ENCODE measurements at places on chromosomes 11 and 22.

DNA sequence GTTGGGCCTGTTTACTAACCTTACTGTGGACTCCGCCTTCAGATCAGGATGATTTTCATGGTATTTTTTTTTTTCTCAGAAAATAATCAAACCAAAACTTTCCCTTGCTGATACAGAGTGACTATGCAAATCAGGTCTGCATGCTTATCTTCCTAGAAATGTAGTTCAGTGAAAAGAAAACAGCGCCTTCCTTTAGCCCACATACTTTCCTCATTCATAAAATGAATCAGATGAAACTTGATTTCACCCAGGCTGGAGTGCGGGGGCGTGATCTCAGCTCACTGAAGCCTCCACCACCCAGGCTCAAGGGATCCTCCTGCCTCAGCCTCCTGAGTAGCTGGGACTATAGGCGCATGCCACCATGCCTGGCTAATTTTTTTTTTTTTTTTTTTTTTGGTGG, 26.0 kb downstream of the ZNRF3 start:
- DNase-seq = no peak

DNA sequence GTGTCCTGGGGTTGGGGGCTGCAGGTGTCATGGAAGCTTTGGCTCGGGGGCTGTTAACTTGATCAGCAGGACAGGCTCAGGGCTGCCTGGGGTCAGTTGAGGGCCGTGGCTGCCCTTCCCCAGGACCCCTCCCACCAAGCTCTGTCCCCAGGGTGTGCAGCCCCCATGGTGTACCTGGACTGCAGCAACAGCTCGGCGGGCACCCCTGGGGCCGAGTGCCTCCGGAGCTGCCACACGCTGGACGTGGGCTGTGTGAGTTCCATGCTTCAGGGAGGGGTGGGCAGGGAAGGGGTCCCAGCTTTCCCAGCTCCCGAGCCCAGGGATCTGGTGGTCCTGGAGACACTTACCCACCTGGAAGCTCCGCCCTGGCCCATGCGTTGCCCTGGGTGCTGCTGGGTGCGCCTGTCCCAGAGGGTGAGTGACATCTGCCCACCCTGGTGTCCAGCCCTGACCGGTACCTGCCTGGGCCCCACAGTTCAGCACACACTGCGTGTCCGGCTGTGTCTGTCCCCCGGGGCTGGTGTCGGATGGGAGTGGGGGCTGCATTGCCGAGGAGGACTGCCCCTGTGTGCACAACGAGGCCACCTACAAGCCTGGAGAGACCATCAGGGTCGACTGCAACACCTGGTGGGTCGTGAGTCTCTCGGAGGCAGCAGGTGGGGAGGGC, 11.3 kb downstream of the MUC5B start:
- no peak for DNase-seq

- no peak for DNase-seq
Observed at GRCh38 chr22:27836181-27836580, 34.6 kb upstream of the MN1 start.

- no peak for DNase-seq
Observed at GRCh38 chr11:76160856-76161255, 45.4 kb downstream of the WNT11 start.

GRCh38 chr11:96648991-96649390, 259.2 kb downstream of the JRKL start:
- no peak for DNase-seq

Data from urinary bladder (tissue), 4 donors.